ENCODE measurements at places on chromosomes 2 and 18.

- DNase-seq, result no peak
These were observed 121.7 kb downstream of the PXDN start for GRCh38 chr2:1622521-1623200.

GRCh38 chr18:48736321-48737260 is 197.8 kb downstream of the CTIF start:
- no peak for DNase-seq

GRCh38 chr2:217102956-217103355 is 243.1 kb upstream of the TNP1 start:
- DNase-seq, result no peak

DNA sequence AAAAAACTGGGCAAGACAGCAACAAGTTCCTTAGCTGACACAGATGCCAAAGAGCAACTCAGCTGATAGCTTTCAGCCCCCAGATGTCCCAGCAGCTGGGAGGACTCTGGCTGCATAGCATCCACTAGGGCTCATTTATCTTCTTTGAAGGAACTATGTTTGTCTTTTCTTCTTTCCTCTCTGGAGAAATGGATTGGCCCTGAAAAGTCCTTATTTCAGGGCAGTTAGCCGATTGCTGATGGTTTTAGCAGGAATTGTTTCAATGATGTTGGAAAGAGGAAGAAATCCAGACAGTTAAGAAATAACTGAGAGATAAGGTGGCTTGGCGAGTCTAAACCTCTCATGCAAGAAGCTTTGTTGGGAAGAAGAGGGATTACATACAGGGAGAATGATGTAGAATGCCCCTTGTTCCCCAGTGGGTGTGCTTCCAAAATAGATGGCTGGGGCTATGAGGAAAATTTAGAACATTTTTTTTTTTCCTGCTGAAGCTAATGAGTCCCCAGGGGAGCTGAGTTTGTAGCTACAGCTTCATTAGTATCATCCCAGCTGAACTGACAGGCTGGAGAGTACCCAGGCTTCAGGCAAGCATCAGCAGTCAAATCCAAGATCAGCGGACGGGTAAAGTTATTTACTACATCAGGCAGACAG is 33.6 kb upstream of the SERPINE2 start:
- no peak for DNase-seq
